NCI-H526 treated with DMSO at 0.1 percent for 48 hours (cell line): ENCODE measurements at places on chromosomes 7 and 10.

DNA sequence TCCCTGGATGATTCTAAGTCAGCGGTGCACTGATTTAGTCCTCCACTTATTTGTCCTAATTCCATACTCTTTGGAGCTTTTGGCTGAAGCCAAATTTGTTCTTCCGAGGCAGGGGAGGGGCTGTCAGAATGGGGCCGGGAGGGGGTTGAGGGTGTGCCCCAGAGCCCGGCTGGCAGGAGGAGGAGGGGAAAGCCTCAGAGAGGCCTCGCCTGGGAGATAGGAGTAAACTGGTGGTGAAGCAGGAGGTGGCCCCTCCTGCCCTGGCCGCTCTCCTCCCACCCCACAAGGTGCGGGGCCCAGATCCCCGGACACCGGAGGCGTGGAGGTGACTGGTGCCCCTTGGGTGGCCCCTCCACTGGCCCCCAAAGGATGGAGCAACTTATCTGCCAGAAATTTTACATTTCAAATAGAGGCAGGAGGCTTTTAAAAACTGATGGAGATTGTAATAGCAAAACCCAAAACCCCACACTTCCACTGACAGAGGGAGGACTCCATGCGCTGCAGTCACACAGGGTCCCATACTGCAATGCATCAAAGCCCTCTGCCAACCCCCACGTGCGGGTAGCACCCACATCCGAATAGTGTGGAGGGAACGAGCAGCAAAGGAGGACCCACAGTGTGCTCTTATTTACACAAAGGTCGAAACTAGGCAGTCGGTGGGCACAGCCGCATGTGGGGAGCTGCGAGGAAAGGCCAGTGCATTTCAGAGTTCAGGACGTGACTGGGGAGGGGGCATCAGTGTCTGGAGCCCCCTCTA lies 61.9 kb downstream of the CAMK2B start:
- no peak for DNase-seq

GRCh38 chr7:22393913-22394729 lies 37.2 kb upstream of the RAPGEF5 start:
- no peak for DNase-seq

GRCh38 chr7:47685151-47685550 lies 103.2 kb upstream of the TNS3 start:
- no peak for DNase-seq

DNA sequence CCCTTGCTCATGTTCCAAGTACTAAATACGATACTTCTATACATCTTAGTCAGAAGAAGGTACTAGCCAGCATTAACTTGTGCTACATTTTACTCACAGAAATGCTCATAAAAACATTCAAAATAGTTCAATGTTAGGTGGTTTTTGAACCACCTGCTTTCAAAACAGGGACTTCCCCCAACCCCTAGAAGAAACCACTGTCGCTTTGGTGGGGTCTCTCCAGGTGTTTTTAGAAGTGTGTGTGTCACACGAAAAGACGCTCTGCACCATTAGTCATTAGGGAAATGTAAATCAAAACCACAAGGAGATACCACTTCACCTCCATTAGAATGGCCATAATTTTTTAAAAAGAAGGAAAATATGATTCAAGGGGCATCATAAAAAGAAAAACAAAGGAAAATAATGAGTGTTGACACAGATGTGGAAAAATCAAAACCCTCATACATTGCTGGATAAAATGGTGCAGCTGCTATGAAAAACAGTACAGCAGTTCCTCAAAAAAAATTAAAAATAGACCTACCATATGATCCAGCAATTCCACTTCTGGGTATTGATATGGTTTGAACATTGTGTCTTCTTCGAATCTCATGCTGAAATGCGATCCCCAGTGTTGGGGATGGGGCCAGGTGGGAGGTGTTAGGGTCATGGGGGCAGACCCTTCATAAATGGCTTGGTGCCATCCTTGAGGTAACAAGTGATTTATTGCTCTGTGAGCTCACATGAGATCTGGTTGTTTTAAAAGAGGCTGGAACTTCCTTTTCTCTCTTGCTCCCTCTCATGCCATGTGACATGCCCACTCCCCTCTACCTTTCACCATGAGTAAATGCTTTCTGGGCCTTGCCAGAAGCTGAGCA lies 74.2 kb downstream of the MALSU1 start:
- no peak for DNase-seq

GRCh38 chr10:98252464-98252863 lies 15.5 kb downstream of the LOXL4 start:
- no peak for DNase-seq

GRCh38 chr10:117996709-117997108 lies 50.0 kb downstream of the RAB11FIP2 start:
- no peak for DNase-seq

DNA sequence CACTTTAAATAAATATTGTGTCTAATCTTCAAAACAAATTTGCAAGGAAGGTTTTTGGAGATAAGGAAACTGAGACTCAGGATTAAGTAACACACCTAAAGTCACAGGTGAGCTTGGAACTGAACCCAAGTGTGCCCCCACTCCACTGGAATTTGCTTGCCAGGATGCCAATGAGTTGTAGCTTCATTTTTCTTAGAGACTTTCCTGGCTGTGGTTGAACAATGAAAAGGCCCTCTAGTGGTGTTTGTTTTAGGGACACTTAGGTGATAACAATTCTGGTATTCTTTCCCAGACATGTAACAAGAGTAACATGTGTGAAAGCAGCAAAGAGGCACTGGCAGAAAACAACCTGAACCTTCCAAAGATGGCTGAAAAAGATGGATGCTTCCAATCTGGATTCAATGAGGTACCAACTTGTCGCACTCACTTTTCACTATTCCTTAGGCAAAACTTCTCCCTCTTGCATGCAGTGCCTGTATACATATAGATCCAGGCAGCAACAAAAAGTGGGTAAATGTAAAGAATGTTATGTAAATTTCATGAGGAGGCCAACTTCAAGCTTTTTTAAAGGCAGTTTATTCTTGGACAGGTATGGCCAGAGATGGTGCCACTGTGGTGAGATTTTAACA lies 1.5 kb downstream of the IL6 start:
- peak; percentile 32 for DNase-seq

DNA sequence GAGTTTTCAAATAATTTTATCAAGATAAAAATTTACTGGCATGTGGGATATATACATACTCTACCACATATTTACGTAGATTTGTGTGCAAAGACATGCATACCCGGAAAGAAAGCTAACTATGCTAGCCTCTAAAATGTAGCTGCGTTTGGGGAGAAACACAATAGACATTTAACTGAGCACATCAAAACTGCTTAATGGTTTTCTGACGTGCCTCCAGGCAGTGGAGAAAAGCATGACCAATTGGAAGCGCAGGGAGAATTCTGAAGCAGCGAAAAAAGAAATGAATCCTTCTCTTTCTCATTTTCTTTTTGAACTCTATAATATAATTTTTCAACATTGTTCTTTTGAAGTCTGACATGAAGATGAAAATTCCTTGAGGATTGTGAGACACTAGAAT lies 60.3 kb upstream of the LYZL1 start:
- no peak for DNase-seq

DNA sequence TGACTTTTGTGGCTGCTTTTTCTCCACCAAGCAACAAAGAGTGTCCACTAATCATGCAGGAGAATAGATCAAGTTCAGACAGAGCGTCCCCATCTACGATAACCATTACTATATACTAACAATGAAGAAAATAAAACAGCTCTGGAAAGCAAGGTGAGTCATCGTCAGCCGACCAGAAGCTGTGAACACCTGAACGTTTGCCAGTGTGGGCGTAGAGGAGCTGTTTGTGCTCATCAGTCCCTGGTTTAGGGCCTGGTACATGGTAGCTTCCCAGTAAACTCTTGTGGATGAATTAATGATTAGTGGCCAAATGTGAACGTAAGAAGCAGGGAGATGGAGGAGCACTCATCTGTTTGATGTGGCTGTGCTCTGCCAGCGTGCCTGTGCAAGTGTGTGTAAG lies 180.7 kb downstream of the EVX1 start:
- no peak for DNase-seq
